CD8-positive, alpha-beta T cell (primary cell): ENCODE measurements at places on chromosomes 11 and 22.
A peak's percentile ranks its signal among the peaks of the same experiment; 100 is the strongest.

- no peak for DNase-seq
Measured at GRCh38 chr22:22671506-22671905, 27.1 kb downstream of the GGTLC2 start.

DNA sequence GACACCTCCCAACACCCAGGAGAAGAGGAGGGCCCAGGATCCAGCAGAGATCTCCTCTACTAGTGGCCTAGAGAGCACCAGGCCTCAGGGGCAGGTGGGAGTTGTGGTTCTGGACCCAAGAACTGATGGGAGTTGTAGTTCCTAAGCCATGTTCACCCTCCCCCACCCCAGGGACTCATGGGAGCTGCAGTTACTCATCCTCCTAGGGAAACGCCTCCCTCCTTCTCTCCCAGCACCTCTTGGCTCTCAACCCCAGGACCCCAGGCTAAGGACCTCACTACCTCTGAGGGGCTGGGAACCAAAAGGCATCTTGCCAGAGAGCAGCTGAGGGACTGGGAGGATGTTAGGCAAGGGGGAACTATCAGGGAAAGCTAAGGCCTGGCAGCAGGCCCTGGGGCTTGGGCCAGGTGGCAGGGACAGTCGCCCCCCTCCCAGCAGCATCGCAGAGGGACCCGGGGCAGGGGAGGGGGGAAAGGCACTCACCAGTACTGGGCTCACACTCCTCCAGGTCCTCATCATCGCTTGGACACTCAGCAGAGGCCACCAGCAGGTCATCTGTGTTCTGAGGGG, 28.9 kb downstream of the SLC22A12 start:
- DNase-seq, result no peak

DNA sequence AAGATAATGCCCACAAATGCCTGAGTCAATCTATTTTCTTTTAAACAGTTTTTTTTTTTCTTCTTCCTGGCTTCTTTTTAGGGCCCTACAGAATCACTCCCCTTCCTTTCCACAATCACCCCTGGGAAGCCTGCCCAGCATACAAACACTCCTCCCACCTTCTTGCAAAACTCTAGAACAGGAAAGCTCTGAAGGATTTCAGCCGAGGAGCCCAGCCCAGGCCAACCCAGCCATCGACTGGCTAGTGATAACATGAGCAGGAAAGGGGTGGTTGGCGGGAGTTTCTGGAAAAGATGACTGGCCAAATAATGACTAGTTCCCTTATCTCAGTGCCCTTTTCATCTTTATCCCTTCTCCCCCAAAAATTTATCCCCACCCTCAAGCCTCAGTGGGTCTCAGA, 68.2 kb downstream of the USP35 start:
- DNase-seq, result no peak

- peak; percentile 30 for DNase-seq
Measured at GRCh38 chr22:43993072-43993760, 30.9 kb upstream of the PARVB start.

GRCh38 chr11:88695689-88696414, 358.3 kb upstream of the CTSC start:
- no peak for DNase-seq
